ENCODE measurements at places on chromosomes 13 and 19.

DNA sequence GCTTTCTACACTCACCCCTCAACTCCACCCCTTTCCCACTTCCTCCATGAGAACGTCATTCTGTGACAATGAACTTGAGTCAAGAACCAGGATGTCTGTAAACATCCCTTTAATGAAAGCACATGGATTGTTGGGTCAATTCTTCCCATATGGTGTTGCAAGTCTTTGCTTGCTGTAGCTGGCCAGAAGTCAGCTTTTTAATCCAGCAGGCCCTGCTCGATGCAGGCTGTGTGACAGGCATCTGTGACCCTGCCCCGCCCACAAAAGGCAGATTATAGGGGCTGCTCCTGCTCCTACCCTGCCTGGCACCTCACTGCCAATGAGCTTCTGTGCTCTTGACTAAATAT lies 78.0 kb downstream of the STARD13 start:
- no peak for DNase-seq

GRCh38 chr19:2983351-2984214 lies 6.2 kb downstream of the TLE6 start:
- peak; percentile 78 for DNase-seq

DNA sequence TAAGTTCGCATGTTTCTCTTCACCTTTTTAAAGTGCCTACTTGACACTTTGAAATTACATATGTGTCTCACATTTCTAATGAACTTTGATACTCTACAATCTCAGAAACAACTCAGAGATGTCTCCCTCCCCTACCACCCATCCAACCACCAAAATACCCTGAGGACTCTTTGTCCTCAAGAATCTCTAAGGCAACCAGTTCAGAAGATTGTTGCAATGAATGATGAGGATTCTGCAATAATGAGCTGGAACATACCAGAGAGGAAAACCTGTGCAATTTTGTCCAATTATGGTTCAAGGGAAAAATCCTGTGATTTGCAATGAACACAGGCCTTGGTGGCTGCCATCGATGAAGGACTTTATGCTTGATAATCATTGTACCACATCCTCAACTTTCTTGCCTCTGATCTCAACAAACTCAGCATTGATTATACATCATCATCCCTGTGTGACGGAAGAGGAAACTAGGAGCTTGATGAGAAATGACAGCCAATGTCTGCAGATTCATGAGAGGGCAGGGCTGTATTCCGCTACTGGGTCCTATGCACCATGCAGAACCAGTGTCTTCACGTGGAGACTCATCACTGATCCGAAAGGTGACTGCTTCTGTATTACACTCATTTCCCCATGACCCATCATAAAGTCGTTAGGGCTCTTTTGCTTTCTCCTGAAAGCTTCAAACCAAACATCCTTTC lies 1.1 kb downstream of the FPR1 start:
- DNase-seq, result no peak

DNA sequence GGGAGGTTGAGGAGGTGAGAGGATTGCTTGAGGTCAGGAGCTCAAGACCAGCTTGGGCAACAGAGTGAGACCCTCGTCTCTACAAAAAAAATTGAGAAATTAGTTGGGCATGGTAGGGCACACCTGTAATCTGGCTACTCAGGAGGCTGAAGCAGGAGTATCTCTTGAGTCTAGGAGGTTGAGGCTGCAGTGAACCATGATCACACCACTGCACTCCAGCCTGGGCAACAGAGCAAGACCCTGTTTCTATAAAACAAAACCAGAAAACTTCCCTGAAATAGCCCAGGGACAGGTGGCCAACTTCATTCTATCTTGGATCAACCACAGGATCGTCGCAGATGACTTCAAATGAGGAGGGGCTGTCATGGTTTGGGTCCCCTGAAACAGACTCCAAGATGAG lies 28.7 kb downstream of the COLGALT1 start:
- DNase-seq, result no peak

- no peak for DNase-seq
Measured at GRCh38 chr19:41367848-41368301, 3.9 kb upstream of the B9D2 start.

DNA sequence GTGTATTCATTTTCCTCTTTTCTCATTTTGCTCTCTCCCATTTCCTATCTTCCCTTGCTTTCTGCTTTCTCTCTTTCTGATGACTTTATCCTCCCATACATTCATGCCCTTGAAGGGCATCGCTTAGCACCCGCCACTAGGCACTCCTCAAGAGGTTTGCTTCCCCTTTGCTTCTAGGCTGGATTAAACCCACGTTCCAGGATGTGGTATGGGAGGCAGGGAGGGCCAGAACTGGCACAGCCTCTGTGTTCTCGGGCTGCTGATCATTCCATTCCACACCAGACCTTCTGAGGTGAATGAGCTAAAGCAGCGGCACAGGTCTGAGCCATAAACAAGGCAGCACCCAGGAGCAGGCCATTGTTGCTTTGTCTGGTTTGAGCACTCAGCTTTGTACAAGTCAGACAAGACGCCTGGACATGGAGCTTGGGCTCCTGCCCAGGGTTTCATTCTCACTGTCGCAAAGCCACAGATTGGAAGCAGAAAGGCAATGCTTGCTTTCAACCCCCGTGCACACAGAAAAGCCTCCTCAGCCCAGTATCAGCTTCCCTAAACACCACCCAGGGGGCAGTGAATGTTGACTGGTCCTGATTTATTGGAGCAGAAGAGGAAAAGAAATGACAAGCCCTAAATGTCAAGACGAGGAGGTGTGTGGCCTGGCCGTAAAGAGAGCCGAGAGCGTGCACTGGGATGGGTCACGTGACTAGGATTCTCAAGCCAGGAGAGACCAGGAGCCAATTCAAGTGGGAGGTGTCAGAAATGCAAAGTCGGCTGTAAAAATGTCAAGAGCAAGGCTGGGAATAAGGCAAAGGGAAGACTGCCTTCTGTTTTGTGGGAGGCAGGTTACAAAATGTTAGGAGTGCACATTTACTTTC lies 218.0 kb upstream of the SERP2 start:
- no peak for DNase-seq

DNA sequence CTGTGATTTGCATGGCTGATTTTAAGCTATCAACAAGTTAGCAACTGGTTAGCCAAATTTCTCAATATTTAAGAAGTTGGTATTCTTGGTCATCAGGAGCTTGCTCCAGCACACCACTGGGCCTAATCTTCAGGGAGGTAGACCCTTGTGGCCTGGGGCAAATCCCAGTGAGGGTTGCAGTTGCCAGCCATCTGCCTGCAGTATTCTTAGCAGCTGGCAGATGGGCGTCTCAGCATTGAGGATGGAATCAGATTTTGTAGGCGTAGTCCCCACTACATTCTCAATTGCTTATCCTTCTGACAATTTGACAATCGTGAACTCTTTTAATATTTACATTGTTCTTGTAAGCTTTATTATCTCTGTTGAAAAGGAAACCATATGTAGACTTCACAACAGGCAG lies 1266.2 kb downstream of the SLITRK5 start:
- no peak for DNase-seq

DNA sequence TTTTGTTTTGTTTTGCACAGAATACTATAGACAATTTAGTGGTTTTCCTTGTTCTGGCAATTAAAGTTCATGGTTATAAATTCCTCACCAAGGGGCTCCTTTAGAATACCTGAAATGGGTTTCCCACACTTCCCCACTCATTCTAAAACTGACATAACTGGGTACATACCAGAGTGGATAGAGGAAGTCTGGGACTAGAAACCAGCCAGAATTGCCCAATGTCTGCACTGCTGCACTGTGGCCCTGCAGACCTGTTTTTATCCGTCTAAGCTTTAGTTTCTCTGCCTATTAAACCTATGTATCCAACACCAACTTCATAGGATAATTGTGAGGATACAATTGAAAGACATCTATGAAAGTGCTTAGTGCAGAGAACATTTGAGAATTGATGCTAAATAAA lies 498.6 kb downstream of the KCTD12 start:
- DNase-seq, result no peak

- DNase-seq, result no peak
Measured at GRCh38 chr13:109671919-109672318, 114.5 kb downstream of the IRS2 start.

GRCh38 chr13:31968473-31968872 lies 63.1 kb upstream of the FRY start:
- DNase-seq, result no peak

- DNase-seq, result no peak
Measured at GRCh38 chr19:39676004-39676403, 20.3 kb downstream of the LGALS16 start.

DNA sequence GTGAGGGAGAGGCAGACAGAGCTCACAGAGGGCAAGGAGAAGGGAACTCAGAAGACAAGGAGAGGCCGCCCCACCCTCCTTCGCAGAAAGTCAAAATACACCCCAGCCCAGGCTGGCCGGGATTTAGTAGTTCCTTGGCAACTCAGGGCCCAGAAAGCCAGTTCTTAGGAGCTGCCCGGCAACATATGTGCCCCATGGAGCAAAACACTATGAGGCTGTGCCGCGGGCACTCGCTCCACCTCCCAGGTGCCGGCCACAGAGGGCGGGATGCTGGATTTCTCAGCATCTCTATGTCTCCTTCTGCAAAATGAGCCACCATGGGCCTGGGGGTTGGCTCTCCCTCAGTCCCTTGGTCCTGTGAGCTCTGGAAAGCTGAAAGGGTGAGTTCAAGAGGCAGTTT lies 93.8 kb upstream of the CACNA1A start:
- no peak for DNase-seq

- DNase-seq, result no peak
Measured at GRCh38 chr19:34306213-34306661, 51.9 kb downstream of the GARRE1 start.

GRCh38 chr13:74305876-74306275 lies 171.7 kb upstream of the KLF12 start:
- no peak for DNase-seq

GRCh38 chr13:113644800-113645199 lies 13.2 kb downstream of the ATP4B start:
- no peak for DNase-seq

DNA sequence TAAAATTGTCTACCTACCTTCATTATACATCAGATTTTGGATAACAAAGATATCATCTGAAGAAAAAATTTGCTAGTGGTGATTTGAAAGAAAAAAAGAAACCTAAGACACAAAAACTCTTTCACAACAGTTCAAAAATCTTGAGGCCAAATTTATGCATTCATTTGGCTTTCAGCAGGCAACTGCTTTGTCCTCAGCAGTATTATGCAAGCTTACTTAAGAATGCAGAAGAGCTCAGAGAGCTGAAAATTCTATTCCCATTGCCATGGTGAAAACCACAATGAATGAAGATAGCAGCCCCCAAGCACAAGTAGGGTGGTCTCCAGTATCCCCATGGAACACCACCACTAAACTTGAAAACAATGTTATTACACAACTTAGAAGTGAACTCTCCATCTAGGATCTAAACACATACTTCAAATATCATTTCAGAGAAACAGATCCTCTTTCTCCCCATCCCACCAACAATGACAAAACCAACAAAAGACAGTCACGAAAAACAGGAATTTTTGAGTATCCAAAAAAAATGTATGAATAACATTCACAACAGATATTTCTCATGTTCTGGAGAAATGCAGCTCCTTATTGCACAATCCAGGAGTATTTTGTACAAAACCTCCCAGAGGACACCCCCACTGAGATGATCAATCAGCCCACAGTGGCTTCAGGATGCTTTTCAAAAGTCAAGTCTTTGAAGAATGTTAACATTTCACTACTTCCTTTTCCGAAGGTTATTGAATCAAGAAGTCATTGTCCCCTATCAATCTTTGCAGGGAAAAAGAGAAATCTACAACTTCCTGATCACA lies 192.7 kb downstream of the LHFPL6 start:
- no peak for DNase-seq

GRCh38 chr19:5478241-5478924 lies 23.2 kb downstream of the ZNRF4 start:
- DNase-seq, result no peak

- DNase-seq, result no peak
Measured at GRCh38 chr19:3462991-3463713, 17.2 kb downstream of the SMIM24 start.

GRCh38 chr13:65555962-65556361 lies 1674.2 kb downstream of the PCDH9 start:
- no peak for DNase-seq

- no peak for DNase-seq
Measured at GRCh38 chr19:6556480-6557195, 25.8 kb downstream of the TNFSF9 start.

- no peak for DNase-seq
Measured at GRCh38 chr13:65088906-65089305, 2141.2 kb downstream of the PCDH9 start.

DNA sequence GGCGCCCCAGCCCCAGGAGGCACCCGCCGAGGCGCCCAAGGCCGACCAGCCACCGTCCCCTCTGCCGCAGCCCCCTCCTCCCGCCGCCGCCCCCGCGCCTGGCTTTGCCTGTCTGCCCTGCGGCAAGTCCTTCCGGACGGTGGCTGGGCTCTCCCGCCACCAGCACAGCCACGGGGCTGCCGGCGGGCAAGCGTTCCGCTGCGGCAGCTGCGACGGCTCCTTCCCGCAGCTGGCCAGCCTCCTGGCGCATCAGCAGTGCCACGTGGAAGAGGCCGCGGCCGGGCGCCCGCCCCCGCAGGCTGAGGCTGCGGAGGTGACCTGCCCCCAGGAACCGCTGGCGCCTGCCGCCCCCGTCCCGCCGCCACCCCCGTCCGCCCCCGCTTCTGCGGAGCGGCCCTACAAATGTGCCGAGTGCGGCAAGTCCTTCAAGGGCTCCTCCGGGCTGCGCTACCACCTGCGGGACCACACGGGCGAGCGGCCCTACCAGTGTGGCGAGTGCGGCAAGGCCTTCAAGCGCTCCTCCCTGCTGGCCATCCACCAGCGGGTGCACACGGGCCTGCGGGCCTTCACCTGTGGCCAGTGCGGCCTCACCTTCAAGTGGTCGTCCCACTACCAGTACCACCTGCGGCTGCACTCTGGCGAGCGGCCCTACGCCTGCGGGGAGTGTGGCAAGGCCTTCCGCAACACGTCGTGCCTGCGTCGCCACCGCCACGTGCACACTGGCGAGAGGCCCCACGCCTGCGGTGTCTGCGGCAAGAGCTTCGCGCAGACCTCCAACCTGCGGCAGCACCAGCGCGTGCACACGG lies 2.6 kb upstream of the NAT14 start:
- DNase-seq, result no peak

DNA sequence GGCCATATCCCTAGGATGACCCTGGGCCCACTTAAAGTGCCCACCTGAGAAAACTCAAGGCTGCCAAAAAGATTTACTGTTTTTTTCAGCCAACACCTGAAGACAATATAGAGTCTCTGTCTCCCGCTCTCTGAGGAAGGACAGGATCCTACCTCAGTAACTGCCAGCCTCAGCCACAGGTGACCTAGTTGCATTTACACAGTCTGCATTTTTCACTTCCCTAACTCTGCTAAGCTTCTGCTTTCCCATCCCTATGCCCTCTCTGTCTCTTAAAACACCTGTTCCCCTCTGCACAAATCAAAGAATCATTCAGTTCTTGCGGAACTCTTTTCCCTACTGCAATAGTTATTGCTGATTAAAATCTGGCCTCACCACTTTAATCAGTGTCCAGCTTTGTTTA lies 609.5 kb downstream of the UQCRFS1 start:
- DNase-seq, result no peak

DNA sequence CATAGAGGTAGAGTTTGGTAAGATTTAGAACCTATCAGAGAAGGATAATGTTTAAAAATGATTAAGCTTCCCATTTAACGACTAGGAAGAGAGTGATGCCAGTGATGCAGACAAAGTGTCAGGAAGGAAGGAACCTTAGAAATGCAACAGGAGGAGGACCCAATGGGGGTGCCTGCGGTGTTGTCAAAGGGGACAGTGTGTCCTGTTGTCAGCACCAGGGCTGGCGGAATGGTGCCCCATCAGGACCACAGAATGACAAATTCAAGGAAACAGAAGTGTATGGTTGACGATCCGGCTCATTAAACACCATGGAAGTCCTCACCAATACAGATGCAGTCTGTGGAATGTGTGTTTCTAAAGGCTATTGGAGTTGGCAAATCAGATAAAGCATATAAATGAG lies 19.3 kb downstream of the ATP12A start:
- no peak for DNase-seq

- no peak for DNase-seq
Measured at GRCh38 chr13:25882466-25883357, 169.1 kb downstream of the SHISA2 start.

Data from neuronal stem cell (in vitro differentiated cells).